ENCODE measurements at places on chromosomes 16 and 17.

DNA sequence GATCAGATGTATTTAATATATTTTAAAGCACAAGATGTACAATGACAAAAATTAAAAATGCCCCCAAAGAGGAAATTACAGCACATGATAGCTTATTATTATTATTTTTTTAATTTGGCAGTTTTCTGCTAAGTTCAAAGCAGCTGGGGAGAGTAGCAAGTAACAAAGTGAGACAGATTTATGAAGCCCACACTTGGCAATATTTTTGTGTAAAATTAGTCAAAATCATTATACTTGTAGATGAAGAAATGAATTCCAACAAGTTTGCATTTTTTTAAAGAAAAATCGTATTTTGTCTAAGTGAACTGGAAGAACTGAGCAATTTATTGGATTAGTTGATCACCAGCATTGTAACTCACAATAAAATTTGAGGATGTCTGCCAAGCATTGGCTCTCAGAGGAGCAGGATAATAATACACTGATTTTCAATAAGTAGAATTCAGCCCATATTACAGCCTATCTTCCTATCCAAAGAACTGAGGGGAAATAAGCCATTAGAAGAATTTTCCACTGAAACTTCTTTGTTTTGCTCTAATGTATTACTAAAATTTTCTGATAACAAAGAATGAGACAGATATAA lies 215.6 kb downstream of the MAP2K6 start:
- no peak for DNase-seq

- DNase-seq: no peak
These were observed 307.3 kb upstream of the ERCC4 start for GRCh38 chr16:13612623-13613022.

DNA sequence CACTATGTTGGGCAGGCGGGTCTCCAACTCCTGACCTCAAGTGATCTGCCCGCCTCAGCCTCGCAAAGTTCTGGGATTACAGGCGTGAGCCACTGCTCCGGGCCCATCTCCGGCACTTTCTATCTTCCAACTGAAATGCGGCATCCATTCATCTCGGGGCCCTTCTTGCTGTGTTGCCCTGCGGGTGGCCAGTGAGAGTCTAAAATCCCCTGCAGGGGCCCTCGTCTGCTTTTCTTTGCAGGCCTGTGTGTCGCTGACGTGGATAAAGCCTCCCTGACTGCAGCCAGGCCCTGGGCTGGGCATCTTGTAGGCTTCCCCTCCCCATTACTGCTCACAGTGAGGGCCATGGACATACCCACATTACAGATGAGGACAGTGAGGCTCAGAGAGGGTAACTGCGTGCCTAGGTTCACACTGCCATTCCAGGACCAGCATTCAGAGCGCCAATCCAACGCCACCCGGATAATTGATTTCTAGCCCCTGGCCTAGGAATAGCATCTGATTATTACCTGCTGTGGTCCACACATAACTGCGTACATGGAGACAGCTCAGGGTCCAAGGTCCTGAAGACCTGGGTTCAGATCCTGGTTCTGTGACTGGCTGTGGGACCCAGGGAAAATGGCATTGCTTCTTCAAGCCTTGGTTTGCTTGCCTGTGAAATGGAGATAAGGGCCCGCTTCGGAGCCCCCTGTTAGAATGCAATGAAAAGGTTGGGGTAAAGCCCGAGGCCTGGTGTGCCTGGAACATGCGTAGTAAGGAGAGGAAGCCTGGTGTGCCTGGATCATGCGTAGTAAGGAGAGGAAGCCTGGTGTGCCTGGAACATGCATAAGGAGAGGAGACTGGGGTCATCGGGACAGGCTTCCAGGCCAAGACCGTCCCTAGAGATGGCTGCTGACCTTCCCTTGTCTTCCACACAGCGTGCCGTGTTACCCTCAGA lies 25.0 kb downstream of the CRISPLD2 start:
- DNase-seq: no peak

DNA sequence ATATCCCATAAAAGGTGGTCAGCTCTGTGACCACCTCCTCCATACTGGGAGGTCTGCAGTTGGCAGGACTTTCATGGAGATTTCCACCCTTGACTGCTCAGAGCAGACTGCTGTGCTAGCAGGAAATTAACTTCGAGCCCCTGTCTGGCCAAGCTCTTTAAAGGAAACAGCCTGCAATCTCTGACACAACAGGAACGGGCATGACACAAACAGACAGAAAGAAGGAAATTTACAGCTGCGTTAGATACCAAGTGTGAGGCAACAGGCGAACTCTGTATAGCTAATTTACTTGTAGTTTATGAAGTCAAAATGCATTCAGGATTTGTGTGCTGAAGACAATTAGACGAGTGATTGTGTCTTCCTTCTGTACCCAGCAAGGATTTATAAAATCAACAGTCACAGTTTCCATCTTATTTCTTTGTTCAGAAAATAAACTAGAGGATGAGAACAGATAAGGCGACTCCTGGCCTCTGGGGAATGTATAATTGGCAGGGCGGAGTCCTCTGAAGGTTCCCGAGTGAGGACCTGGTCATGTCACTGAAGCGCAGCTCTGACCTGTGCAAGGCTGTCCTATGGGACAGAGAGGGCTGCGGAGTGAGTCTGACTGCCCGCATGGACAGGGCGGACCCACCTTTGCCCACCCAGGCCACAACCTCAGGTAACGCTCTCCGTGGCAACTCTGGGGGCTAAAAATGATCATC lies 16.1 kb downstream of the WIPI1 start:
- peak; percentile 51 for DNase-seq

GRCh38 chr16:24178496-24178895 lies 77.6 kb upstream of the CACNG3 start:
- peak; percentile 48 for DNase-seq

GRCh38 chr17:39209317-39210092 lies 9.4 kb downstream of the RPL19 start:
- no peak for DNase-seq

DNA sequence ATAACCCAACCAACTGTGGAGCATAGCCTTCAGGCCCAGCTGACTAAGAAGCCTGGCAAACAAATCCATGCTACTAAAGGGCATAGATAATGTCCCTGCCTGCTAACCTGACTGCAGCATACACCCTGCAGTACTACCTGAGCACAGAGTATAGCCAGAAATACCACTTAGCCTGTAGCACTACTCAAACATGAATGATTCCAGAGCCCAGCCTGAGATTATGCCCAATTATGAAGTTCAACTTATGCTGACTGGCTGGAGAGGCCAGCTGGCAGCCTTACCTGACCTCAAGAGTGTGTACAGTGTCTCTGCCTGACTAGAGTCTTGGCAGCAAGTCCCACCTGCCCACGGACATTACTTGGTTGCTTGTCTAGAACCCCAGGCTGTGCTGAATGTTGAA lies 1265.3 kb downstream of the CDH11 start:
- DNase-seq: no peak

- DNase-seq: no peak
These were observed 1.4 kb upstream of the ITGAM start for GRCh38 chr16:31258366-31258765.

DNA sequence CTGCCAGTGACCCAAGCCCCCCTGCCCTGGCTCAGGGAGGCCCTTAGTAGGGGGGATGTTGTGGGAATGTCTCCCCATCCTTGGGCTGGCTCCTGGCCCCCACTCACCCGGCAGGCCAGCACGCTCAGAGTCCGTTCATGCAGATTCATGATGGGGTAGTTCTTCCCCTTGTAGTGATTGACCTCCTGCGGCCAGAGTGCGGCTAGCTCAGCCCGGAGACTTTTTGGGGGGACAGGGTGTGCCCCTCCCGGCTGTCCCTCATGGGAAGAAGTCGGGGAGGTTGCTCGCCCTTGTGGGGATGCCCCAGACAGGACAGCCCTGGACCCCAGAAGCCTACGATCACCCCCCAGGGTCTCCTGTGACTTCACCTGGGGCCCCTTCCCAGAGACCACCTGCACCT lies 4.0 kb downstream of the NPB start:
- no peak for DNase-seq

DNA sequence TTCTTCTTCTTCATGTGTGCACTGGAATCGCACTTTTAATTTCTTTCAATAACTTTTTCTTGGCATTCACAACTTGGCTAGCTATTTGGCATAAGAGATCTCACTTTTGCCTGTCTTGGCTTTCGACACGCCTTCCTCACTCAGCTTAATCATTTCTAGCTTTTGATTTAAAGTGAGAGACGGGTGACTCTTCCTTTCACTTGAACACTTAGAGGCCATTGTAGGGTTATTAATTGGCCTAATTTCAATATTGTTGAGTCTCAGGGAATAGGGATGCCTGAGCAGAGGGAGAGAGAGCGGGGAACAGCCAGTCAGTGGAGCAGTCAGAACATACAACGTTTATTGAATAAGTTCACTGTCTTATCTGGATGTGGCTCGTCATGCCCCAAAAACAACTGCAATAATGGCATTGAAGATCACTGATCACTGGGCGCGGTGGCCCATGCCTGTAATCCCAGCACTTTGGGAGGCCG lies 200.3 kb downstream of the SEC14L1 start:
- no peak for DNase-seq

GRCh38 chr17:27569884-27570577 lies 61.0 kb upstream of the LGALS9 start:
- DNase-seq: no peak

GRCh38 chr17:46764709-46765401 lies 53.6 kb downstream of the WNT3 start:
- no peak for DNase-seq

- no peak for DNase-seq
These were observed 182.9 kb downstream of the SHISA9 start for GRCh38 chr16:13084331-13084730.

DNA sequence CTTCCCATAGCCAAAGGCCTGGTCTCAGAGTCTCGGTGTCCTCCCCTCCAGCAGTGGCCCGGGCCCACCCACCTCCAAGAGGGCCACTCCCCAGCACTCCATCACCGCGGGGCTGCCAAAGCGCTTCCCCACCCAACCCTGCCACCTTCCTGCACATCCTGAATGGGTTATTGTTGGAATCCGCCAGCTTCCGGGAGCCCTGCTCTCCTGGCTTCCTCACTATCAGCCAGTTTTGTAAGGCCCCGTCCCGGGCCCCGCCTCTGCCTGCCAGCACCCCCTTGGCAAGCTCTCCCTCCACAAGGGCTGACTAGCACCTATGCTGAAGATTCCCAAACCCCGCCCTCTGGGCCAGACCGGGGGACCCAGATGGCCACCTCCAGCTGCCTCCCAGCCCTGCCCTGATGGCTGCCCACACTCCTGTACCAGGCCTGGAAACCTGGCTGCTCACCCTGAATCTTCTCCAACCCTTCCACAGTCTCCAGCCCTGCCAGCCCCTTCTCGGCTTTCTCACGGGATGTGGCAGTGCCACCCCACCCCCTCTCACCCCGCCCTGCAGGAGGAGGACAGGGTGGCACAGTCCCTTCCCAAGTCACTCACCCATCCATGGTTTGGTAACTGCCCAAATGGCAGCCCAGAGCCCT lies 14.4 kb downstream of the MYBBP1A start:
- no peak for DNase-seq

GRCh38 chr16:83137326-83137781 lies 510.6 kb downstream of the CDH13 start:
- no peak for DNase-seq

DNA sequence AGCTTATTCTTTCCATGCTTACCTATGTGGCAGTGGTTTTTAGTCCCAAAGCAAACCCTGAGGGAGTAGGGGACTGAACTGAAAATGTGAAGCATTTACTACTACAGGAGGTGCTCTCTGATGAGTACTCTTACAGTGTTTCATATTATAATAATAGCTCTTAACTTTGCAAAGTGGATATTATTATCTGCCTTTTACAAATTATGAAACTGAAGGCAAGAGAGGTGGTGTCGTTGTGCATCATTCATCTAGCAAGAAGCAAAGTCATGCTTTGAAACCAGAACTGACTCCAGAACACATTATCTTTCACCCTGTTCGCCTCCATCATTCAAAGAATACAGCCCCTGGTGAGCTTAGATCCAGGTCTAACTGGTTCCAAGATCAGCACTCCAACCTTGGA lies 8.2 kb upstream of the KCNH6 start:
- DNase-seq: no peak

DNA sequence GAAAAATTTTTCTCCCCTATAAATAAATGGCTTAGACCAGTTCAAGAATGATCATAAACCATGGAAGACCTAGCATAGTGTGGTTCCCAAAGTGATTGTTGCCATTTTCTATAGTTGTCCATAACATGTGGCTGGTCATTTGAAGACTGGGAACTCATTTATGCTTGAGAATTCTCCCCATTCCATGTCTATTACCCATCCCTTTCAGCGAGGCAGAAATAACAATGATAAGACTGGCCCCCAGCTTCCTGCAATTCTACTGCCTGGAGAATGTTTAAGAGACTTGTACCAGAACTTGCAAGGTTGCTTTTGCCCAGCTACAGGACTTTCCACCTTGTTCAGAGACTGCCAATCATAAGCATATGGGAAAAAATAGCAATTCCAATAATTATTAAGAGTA lies 146.5 kb upstream of the CDH11 start:
- no peak for DNase-seq

GRCh38 chr17:35641032-35641431 lies 53.9 kb downstream of the AP2B1 start:
- DNase-seq: no peak

GRCh38 chr16:87765473-87765775 lies 362 bp downstream of the KLHDC4 start:
- DNase-seq: peak; percentile 24

DNA sequence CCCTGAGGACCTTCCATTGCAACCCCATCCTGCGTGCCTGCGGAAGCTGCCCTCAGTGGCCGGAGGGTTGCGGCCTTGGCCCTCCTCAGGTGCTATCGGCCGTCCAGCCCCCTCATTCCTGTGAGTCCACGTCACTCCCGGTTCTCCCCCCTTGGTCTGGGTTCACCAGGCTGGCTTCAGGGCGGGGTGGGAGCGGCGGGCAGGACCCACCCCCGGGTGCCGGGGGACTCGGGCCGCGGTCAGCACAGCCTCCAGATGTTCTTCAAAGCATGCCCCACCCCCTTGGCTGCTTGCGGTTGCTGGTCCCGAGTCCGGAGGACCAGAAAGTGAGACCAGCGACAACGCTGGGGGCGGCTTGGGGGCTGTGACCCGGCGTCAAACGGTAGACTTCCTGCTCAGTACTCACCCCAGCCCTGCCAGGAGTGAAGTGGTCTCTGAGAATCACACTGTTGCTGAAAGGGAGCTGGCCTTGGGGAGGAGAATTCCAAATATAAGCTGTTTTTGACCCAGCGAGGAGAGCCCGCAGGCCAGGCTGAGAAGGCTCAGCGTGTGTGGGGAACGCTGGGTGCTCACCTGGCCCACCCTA lies 4.5 kb downstream of the ZNF469 start:
- no peak for DNase-seq

Data from endothelial cell (in vitro differentiated cells).